Thoracic aorta (tissue), 2 donors: ENCODE measurements at places on chromosomes 12 and 14. TPM values are rescaled to one million over a fixed set of nuclear protein-coding genes. Genes with fewer than 3 reads are reported as not detected.

Gene SERPINA3
- 140 TPM for total RNA-seq

Gene SPTB
- 9.9 TPM for total RNA-seq

GRCh38 chr14:87813686-87814085 is 179.3 kb downstream of the GALC start:
- no peaks in the 10 kb centered on the region for H3K4me1 ChIP-seq
- no peak overlapping the region for H3K4me3 ChIP-seq
- no peak overlapping the region for H3K27ac ChIP-seq
- no peak for DNase-seq

Gene DNAJC22
- 0.68 TPM for total RNA-seq

- no peak for DNase-seq
- H3K4me3 ChIP-seq = peak overlapping the region; percentile 20
- H3K27me3 ChIP-seq = no peaks in the 10 kb centered on the region
These were observed 239.7 kb downstream of the TRHDE start for GRCh38 chr12:72511906-72512305.

DNA sequence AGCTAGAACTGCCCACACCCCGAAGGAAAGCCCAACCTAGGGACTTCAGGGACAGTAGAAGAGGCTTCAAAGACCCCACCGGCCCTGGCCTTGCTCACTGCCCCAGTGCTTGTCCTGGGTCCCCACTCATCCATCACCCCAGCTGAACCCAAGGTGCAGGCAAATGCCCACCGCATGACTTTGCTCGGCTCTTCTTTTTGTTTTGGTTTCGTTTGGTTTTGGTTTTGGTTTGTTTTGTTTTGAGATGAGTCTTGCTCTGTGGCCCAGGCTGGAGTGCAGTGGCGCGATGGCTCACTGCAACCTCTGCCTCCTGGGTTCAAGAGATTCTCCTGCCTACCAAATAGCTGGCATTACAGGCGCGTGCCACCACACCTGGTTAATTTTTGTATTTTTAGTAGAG is 9.0 kb downstream of the CCDC85C start:
- no peaks in the 10 kb centered on the region for H3K4me1 ChIP-seq
- H3K27ac ChIP-seq = no peak overlapping the region
- no peak overlapping the region for H3K4me3 ChIP-seq
- H3K27me3 ChIP-seq = no peaks in the 10 kb centered on the region

Gene STYK1
- not detected for total RNA-seq

GRCh38 chr12:111150921-111151840 is 217.7 kb downstream of the PHETA1 start:
- DNase-seq = no peak
- H3K4me1 ChIP-seq = peaks cover 4% of the 10 kb centered on the region
- no peak overlapping the region for H3K4me3 ChIP-seq
- no peaks in the 10 kb centered on the region for H3K27me3 ChIP-seq
- H3K27ac ChIP-seq = no peak overlapping the region

GRCh38 chr14:46279327-46279726 is 372.3 kb downstream of the RPL10L start:
- no peak overlapping the region for H3K27ac ChIP-seq
- H3K4me1 ChIP-seq = no peaks in the 10 kb centered on the region
- no peaks in the 10 kb centered on the region for H3K27me3 ChIP-seq
- H3K36me3 ChIP-seq = no peaks in the 10 kb centered on the region

DNA sequence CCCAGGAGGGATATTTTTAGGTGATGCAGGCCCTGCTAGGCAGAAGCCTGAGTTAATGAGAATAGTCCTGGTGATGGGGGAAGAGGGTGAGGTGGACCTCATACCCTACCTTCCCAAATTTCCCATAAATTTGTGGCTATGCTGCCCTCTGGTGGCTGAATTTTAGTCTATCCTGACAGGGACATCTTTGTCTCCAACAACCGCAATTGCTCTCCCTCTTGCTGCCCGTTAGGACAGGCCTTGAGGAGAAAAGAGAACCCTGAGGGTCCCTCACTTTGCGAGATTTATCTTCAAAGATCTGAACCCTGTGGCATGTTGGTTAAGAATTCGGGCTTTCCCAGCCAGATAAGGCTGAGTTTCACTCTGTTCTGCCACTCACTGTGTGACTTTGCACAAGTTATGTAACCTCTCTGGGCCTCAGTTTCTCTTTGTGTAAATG is 9.8 kb upstream of the ZNF385A start:
- H3K27me3 ChIP-seq = no peaks in the 10 kb centered on the region
- no peak for DNase-seq
- peaks cover 51% of the 10 kb centered on the region for H3K36me3 ChIP-seq

Gene ZNF26
- total RNA-seq = 8.1 TPM

DNA sequence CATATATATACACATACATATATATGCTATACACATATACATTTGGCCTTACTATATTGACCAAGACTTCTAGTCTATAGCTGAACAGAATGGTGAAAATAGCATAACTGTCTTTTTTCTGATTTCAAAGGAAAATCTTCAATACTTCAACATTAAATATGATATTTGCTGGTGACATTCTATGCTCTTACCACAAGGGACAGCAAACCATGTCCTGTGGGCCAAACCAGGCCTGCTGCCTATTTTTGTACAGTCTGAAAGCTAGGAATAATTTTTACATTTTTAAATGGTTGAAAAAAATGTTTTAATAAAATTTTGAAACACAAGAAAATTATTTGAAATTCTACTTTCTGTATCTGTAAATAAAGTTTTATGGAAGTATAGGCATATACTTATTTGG is 63.6 kb downstream of the EML5 start:
- H3K4me1 ChIP-seq = no peaks in the 10 kb centered on the region
- H3K27ac ChIP-seq = no peak overlapping the region
- H3K4me3 ChIP-seq = no peak overlapping the region
- H3K36me3 ChIP-seq = no peaks in the 10 kb centered on the region
- no peaks in the 10 kb centered on the region for H3K27me3 ChIP-seq

GRCh38 chr12:23555180-23555824 is 394.2 kb downstream of the SOX5 start:
- no peaks in the 10 kb centered on the region for H3K36me3 ChIP-seq
- H3K27ac ChIP-seq = no peak overlapping the region

DNA sequence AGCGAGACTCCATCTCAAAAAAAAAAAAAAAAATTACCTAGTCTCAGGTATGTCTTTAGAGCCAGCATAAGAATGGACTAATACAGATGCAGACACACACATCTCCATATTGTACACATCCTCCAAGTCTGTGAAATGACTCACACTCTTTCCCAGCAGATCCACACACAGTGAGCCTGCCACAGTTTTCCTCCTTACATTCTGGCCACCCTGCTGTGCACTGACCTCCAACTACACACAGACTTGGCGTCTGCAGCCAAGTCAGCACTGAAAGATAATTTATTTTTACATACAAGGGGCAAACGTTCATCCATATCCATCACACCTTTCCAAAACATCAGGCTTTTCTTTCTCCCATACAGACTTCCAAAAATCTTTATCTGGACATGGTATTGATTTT is 115.9 kb downstream of the SLC25A21 start:
- no peak overlapping the region for H3K27ac ChIP-seq
- no peaks in the 10 kb centered on the region for H3K36me3 ChIP-seq
- H3K27me3 ChIP-seq = no peaks in the 10 kb centered on the region
- DNase-seq = no peak
- H3K4me3 ChIP-seq = no peak overlapping the region

Gene ZDHHC22
- not detected for total RNA-seq

Gene POTEM
- not detected for total RNA-seq

GRCh38 chr14:74543771-74544438 is 50.3 kb downstream of the ISCA2 start:
- no peak overlapping the region for H3K4me3 ChIP-seq
- peaks cover 34% of the 10 kb centered on the region for H3K4me1 ChIP-seq
- H3K27ac ChIP-seq = peak overlapping the region; percentile 35

GRCh38 chr12:113473942-113474341 is 2.3 kb upstream of the LHX5 start:
- H3K27me3 ChIP-seq = peaks cover 8% of the 10 kb centered on the region
- H3K27ac ChIP-seq = no peak overlapping the region
- H3K4me1 ChIP-seq = peaks cover 11% of the 10 kb centered on the region
- H3K4me3 ChIP-seq = no peak overlapping the region
- no peaks in the 10 kb centered on the region for H3K36me3 ChIP-seq

GRCh38 chr12:39081910-39082309 is 176.5 kb upstream of the CPNE8 start:
- H3K27me3 ChIP-seq = no peaks in the 10 kb centered on the region
- DNase-seq = no peak
- no peaks in the 10 kb centered on the region for H3K36me3 ChIP-seq
- H3K27ac ChIP-seq = no peak overlapping the region
- no peaks in the 10 kb centered on the region for H3K4me1 ChIP-seq
- no peak overlapping the region for H3K4me3 ChIP-seq

DNA sequence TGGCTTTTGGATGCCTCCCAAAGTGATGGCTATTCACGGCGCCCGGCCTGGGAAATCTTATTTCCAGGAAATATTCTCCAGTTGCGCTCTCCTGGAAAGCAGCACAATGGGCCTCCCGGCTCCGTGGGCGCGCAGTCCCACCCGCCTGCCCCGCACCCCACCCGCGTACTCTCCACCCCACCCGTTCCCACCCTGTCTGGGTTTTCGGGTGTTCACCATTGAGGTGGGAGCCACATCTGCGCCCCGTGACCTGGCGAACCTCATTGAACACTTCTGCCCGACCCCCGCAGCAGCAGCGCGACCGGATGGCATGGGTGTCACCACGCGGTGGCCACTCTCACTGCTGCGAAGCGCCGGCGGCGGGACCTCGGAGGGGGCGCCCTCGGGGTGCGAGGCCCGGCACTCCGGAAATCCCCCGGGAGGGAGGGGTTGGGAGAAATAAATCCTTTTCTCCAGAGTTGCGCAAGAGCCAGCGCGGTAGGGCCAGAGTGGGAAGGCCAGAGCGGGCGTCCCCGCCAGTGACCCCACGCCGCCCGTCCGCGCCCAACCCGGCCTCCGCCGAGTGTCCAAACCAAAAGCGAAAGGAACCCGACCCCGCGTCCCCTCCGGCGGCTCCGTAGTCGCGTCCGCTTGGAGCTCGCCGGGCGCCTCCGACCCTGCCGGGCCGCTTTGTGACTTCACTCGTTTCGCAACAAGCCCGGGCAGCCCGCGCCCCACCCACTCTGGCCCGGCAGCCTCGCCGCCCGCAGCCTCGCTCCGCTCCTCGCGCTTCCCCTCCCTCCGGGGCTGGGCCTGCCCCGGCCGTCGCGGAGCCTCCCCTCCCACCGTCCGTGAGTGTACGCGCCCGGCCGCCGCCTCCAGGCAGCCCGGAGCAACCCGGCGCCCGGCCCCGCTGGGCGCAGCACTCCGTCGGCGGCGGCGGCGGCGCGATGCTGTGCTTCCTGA is at the start of gene DRAM1:
Gene DRAM1, plus strand, starts transcription at position 720 of the 945 bp plus-strand sequence. Its CDS starts 210 bp downstream, at position 930.
- H3K4me3 ChIP-seq = peak within 1 kb of the TSS; percentile 83
- H3K36me3 ChIP-seq = no peaks in the 10 kb centered on the region
- peaks cover 10% of the 10 kb centered on the region for H3K4me1 ChIP-seq

- H3K4me1 ChIP-seq = peaks cover 27% of the 10 kb centered on the region
- H3K27ac ChIP-seq = peak overlapping the region; percentile 85
These were observed 2.1 kb upstream of the INHBE start for GRCh38 chr12:57452937-57453509.

- DNase-seq = no peak
- no peak overlapping the region for H3K4me3 ChIP-seq
- no peaks in the 10 kb centered on the region for H3K36me3 ChIP-seq
- no peak overlapping the region for H3K27ac ChIP-seq
These were observed 229.9 kb upstream of the HMGA2 start for GRCh38 chr12:65594409-65594808.

DNA sequence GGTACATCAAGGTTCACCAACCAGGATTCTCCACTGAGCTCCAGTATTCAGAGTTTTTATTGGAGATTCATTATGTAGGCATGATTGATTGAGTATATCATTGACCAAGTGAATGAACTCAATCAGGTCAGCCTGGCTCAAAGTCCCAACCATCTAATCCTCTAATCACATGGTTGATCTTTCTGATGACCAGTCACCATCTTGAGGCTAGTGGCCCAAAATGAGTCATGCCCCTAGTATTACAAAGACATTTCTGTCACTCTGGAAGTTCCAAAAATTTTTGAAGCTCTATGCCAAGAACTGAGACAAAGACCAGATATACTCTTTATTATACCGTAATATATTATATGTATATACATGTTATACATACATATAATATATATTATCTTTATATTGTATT is 75.9 kb upstream of the ATF7IP start:
- no peak overlapping the region for H3K4me3 ChIP-seq
- H3K36me3 ChIP-seq = no peaks in the 10 kb centered on the region
- no peaks in the 10 kb centered on the region for H3K27me3 ChIP-seq
- DNase-seq = no peak

Gene SLCO1A2
- total RNA-seq = not detected

DNA sequence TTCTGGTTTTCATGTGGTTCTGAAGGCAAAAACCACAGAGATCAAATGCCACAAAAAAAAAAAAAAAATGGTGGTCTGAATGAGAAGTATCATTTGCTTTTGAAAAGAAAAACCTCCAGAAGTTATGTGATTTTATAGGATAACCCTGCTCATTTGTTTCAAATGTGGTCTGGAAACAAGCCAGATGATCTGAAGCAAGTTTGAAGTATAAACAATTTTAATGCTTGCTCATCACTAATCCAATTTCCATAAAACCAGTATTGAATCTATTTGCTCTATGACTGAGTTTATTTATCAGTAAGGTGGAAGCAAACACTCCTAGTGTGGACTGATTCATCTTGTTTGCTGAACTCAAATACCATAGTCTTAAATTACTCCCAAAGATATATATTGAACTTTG is 407.3 kb upstream of the FLRT2 start:
- H3K27ac ChIP-seq = no peak overlapping the region
- no peaks in the 10 kb centered on the region for H3K36me3 ChIP-seq
- no peak overlapping the region for H3K4me3 ChIP-seq
- DNase-seq = no peak
- no peaks in the 10 kb centered on the region for H3K4me1 ChIP-seq
- H3K27me3 ChIP-seq = no peaks in the 10 kb centered on the region

GRCh38 chr12:8665759-8666158 is 3.1 kb upstream of the MFAP5 start:
- H3K36me3 ChIP-seq = no peaks in the 10 kb centered on the region
- DNase-seq = no peak
- no peak overlapping the region for H3K4me3 ChIP-seq
- H3K4me1 ChIP-seq = no peaks in the 10 kb centered on the region
- H3K27ac ChIP-seq = no peak overlapping the region

GRCh38 chr12:116381744-116382685 is 104.5 kb upstream of the MED13L start:
- H3K4me3 ChIP-seq = peak overlapping the region; percentile 29
- no peaks in the 10 kb centered on the region for H3K36me3 ChIP-seq
- H3K27me3 ChIP-seq = no peaks in the 10 kb centered on the region
- H3K4me1 ChIP-seq = peaks cover 50% of the 10 kb centered on the region
- H3K27ac ChIP-seq = peak overlapping the region; percentile 22

Gene MRPS35
- 55.9 TPM for total RNA-seq

GRCh38 chr12:64039281-64039871 is 182.7 kb downstream of the KICS2 start:
- no peaks in the 10 kb centered on the region for H3K27me3 ChIP-seq
- DNase-seq = no peak
- peak overlapping the region; percentile 36 for H3K4me3 ChIP-seq
- H3K36me3 ChIP-seq = no peaks in the 10 kb centered on the region

Gene AJUBA
- total RNA-seq = 9.7 TPM

Gene TRMT61A
- 18.6 TPM for total RNA-seq
